Fibroblast of mammary gland (primary cell): ENCODE measurements at places on chromosomes 5 and 9.

- DNase-seq = no peak
Observed at GRCh38 chr5:103101079-103101750, 18.7 kb downstream of the GIN1 start.

DNA sequence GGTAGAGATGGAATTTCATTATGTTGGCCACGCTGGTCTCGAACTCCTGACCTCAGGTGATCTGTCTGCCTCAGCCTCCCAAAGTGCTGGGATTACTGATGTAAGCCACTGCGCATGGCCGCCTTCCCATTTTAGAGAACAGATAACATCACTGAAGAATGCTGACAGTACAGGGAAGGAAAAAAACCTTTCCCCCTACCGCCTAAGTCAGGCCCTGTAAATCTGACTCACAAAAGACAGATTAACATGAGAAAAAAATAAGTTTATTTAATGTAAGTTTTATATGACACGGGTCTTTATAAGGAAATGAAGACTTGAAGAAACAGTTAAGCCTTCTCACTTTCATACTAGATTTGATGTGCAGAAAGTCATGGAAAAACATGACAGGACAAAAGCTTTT, 227.2 kb upstream of the ZNF608 start:
- DNase-seq = no peak

DNA sequence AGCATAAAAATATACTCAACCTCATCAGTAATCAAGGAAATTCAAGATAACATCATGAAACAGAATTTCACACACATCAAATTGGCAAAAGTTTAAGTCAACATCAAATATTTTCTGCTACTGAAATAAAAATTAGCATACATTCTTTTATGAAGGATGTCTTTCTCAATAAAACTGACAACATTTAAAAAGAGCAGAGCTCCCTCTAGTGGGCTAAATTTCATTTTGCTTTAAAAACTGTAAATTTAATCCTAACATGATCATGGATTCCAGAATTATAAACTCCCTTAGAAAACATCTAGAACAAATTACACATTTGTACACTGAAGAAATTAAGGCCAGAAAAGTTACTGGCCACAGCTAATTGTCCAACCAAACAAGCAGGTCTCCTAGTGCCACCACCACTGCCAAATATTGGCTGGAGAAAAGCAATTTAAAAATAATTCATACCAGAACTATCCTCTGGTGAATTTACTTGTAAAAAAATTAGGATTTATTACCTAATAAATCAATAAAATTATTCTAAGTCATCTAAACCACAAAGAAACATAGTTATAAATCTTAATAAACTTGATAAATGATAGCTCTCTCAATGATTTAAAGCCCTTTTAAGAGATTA, 31.2 kb downstream of the DEPDC1B start:
- peak; percentile 56 for DNase-seq

- no peak for DNase-seq
Observed at GRCh38 chr9:100699668-100700067, 121.8 kb downstream of the CAVIN4 start.

DNA sequence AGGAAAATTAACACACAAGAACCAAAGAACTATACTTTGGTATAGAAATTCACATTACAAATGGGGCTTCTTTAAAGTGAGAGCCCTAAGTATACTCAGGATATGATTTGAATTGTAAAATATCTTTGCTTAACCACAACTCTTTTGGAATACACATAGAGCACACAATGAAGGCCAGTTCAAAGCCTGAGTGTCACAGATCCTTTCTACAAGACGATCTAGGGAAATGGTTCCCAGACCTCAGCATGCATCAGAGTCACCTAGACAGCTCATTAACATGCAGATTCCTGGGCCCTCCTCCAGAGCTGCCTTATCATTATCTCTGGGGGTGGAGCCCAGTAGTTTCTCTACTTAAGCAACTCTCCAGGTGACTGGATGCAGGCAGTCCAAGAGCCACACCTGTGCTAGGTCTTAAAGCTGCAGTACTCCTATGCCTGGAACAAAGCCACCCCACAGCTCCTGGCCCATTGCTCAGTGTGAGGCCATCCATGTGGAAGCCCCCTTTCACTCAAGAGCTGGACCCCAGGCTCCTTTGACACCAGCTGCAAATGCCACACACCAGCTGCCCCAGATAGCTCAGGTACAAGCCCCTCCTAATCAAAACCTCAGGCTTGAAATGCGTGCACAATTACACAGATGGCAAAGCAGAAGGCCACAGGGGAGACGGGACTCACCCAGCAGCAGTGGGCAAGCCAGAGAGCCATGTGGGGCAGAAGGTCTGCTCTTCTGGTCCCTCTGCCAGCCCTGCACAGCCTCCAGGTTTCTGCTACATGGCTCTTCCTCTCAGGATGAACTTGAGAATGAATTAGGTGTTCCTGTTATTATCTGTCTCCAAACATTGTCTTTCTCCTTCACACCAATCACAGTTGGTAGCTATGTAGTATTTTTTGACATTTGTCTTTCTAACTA, 106.1 kb downstream of the SH3TC2 start:
- DNase-seq = no peak

GRCh38 chr9:135332979-135333748, 146.4 kb upstream of the PPP1R26 start:
- DNase-seq = no peak

GRCh38 chr5:91977579-91977978, 594.5 kb upstream of the ARRDC3 start:
- no peak for DNase-seq
